Dermis lymphatic vessel endothelial cell (primary cell): ENCODE measurements at places on chromosomes 7 and 10. TPM values are rescaled to one million over a fixed set of nuclear protein-coding genes. Genes with fewer than 3 reads are reported as not detected.

Gene ANKRD1
- 92.0 and 289 TPM in 2 replicates for total RNA-seq

Gene SLC18A3
- not detected in 2 replicates for total RNA-seq

Gene ATG9B
- total RNA-seq: under 0.01 TPM in 2 replicates

Gene ASB10
- total RNA-seq: not detected in 2 replicates

Gene RNF32
- 0.17 and 0.43 TPM in 2 replicates for total RNA-seq

Gene ELFN1
- total RNA-seq: 0.22 and 0.77 TPM in 2 replicates

Gene SRRM3
- total RNA-seq: 1.7 and 2.8 TPM in 2 replicates

Gene OPN1SW
- total RNA-seq: not detected in 2 replicates

Gene ZNF503
- 1.3 and 1.9 TPM in 2 replicates for total RNA-seq

Gene DGKB
- not detected in 2 replicates for total RNA-seq

Gene ZNF518A
- total RNA-seq: 14.3 and 15.8 TPM in 2 replicates

Gene MYH16
- total RNA-seq: not detected in 2 replicates

Gene CHRM2
- not detected in 2 replicates for total RNA-seq

Gene NYAP1
- 1.6 and 2.3 TPM in 2 replicates for total RNA-seq

Gene RUFY2
- total RNA-seq: 23.0 and 26.0 TPM in 2 replicates

Gene EPO
- not detected in 2 replicates for total RNA-seq

Gene BLNK
- total RNA-seq: not detected in 2 replicates

Gene FRMPD2
- under 0.01 and 0.34 TPM in 2 replicates for total RNA-seq

Gene MSMB
- not detected in 2 replicates for total RNA-seq

Gene CCL26
- not detected in 2 replicates for total RNA-seq

Gene GRID2IP
- under 0.01 and 0.09 TPM in 2 replicates for total RNA-seq

Gene FKBP9
- total RNA-seq: 149 and 186 TPM in 2 replicates

Gene STAM
- 10.7 and 11.2 TPM in 2 replicates for total RNA-seq

Gene VSTM2A
- not detected in 2 replicates for total RNA-seq

Gene AKR1C8
- total RNA-seq: not detected in 2 replicates

Gene STEAP2
- total RNA-seq: 0.22 and 0.52 TPM in 2 replicates

Gene AOAH
- 0.22 and 0.52 TPM in 2 replicates for total RNA-seq
